ENCODE measurements at places on chromosomes 3 and 15.

GRCh38 chr3:43104039-43104438 lies 1.8 kb downstream of the POMGNT2 start:
- no peak for DNase-seq

GRCh38 chr15:58293622-58294550 lies 137.9 kb upstream of the LIPC start:
- peak; percentile 66 for DNase-seq

DNA sequence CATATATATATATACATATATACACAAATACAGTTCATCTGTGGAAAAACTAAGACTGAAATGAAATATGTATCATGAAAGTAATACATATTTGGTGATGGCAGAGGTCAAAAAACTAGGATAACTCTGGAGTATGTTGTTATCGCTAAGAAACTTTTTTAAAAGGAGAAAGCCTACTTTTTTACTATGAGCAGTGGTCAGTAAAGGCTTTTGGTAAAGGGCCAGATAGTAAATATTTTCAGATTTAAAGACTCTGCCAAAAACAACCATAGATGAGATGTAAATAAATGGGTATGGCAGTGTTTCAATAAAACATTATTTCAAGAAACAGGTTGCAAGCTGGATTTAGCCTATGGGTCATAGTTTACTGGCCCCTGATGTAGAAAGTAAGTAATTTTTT lies 93.8 kb upstream of the TGFBR2 start:
- no peak for DNase-seq

DNA sequence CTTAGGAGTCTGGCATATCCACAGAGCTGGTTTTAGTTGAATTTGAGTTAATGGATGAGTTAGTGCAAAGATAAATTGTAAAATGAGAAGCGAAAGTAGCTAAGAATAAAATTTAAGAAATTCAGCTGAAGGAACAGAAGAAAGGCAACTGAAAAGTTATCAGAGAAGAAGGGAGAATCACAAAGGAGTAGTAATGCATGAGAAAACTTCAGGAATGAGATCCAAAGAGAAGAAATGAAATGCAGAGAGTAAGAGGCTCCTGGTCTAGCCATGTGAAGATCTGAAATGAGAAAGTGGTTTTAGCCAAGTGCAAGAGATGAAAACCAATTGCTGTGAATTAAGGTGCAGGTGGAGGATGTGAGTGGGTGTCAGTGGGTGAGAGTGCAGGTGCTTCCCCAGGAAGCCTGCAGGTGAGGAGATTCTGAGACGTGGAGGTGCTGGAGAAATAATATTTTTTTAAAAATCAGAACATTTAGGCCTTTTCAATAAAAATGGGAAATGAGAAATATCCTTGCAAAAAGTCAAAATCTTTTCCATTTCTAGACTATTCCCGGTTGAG lies 18.5 kb downstream of the KBTBD8 start:
- DNase-seq = no peak

- no peak for DNase-seq
These were observed 369.3 kb upstream of the TRIM42 start for GRCh38 chr3:140308535-140308934.

DNA sequence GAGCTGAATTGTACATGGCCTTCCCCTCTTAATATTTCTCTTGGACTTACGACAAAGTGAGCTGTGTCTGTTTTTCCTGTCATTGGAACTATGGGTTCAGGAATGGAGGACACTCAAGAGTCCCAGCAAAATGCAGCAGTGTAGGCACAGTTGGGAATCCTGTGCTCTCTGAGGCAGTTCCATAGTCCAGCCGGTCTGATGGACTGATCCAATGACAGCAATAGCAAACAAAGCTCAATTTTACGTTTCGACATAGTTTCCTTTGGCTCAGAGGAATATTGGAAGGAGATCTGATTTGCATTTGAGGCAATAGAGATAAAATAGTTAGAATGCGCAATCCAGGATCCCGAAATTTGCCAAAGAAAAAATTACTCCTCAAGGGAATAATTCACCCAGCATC lies 276.9 kb upstream of the CNTN3 start:
- no peak for DNase-seq

- DNase-seq = no peak
These were observed 154.2 kb upstream of the KCNMB2 start for GRCh38 chr3:178381971-178382448.

GRCh38 chr15:41860049-41860828 lies 21.6 kb downstream of the PLA2G4B start:
- no peak for DNase-seq

DNA sequence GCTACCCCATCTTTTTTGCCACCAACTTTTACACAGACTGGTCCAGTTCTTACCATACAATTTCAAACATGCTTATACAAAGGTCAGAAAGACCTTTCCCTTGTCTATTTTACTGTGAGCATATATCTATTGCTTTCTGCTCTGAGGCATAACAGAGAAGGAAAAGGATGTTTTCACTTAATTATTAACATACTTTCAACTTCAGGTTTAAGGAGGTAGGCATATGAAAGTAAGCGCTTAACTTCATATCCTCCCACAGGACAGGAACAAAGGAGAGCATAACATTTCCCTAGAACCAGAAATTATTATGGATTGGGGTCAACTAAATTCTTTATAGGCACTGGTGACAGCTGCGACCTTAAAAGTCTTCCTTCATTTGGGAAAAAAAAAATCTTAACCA lies 1.1 kb downstream of the MYEF2 start:
- DNase-seq = no peak

GRCh38 chr3:125641891-125642290 lies 46.6 kb upstream of the OSBPL11 start:
- DNase-seq = no peak

DNA sequence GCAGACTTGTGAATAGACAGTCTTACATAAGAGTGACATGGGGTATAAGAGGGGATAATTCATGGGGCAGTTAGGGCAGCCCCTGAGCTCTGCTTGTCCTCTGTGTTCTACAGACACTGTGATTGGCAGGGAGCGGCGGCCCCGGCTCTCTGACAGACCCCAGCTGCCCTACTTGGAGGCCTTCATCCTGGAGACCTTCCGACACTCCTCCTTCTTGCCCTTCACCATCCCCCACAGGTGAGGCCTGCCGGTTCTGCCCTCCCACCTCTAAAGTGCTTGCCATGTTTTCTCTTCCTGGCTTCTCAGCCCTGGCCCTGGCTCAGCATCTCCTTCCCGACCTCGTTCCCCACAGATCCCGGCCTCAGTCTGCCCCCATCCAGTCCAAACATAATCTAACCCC lies 3.4 kb downstream of the CYP1A2 start:
- DNase-seq = no peak

DNA sequence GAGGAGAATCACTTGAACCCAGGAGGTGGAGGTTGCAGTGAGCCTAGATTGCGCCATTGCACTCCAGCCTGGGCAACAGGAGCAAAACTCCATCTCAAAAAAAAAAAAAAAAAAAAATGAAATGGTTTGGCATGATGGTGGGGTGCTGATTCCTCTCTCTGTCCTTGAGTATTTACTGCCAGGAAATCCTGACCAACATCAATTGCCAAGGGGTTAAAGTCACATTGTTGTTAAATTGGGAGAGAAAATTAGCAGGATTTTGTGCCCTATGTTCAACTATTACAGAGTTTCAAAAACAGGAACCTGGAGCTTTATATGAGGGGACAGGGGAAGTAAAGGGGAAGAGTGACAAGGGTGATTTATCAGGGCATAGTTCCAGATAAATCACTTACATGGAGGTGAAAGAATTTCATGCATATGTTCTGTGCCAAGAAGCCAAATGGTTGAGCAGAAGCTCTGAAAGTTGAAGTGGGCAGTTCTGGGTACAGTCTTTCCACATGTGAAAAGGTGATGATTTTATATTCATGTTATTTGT lies 70.5 kb upstream of the TSEN2 start:
- DNase-seq = no peak

DNA sequence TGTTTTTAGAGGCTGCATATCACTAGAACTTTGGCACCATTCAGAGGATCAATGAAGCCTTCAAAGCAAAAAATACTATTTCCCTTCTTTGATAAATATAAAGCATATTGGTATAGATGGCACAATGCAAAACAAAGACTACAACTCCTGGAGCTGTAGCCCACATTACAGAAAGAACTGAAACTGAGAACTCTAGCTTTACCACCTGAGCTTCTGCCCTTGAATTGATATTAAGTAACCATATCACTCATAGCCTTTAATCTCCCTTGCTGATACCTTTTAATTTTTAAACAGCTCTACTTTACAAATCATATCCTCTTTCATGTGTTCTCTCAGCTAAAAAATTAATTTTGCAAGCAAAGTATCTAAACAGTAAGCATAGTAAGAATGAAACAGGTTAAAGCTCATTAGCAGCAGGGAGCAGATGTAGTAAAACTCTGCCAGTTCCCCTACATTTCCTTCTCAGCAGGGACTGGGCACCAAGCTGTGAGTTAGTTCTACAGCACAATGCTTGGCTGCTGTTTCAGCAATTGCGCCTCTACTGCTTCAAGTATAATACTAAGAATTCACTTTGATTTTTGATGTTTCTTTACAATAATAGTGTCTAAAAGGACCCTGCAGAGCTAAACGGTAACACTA lies 97.9 kb upstream of the NANOGP8 start:
- DNase-seq = no peak

GRCh38 chr3:4528819-4529600 lies 35.9 kb downstream of the ITPR1 start:
- DNase-seq = no peak
